ENCODE measurements at places on chromosomes 13 and 19.

DNA sequence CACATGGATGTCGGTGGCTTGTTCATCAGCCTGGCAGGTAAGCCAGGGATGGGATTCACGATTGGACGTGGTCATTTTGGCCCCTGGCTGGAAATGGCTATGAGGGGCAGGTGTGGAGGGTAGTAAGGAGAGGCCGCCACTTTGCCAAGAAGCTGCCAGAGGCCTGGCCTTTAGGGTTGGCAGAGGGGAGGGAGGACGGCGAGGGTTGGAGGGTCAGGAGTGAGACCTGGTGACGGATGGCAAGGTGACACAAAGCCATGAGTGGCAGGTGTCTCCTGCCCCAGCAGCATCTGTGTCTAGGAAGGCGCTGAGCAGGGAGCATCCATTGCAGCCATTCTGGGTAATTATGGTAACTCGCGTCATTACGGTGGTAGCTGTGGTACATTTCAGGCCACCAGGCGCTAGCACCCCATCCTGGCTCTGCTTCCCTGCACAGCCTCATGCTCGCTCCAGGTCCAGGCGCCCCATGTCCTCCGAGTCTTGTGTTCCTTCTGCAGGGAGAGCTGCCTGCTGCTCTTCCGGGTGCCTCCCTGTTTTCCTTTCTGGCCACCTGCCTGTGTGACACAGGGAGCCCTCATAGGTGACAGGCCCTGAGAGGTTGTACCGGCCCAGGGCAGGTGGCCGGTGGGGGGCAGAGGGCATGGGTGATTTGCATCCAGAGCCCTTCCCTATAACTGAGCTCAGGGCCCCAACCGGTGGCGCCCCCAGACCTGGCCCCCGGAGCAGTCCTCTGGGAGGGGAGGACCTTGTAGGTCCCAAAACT is 4.2 kb downstream of the SSBP4 start:
- no peak for DNase-seq

GRCh38 chr19:35712567-35713505 is 5.0 kb upstream of the KMT2B start:
- DNase-seq: no peak

GRCh38 chr13:72696579-72696978 is 30.9 kb downstream of the MZT1 start:
- DNase-seq: no peak

- no peak for DNase-seq
Observed at GRCh38 chr13:41791056-41791455, 169.9 kb downstream of the VWA8 start.

DNA sequence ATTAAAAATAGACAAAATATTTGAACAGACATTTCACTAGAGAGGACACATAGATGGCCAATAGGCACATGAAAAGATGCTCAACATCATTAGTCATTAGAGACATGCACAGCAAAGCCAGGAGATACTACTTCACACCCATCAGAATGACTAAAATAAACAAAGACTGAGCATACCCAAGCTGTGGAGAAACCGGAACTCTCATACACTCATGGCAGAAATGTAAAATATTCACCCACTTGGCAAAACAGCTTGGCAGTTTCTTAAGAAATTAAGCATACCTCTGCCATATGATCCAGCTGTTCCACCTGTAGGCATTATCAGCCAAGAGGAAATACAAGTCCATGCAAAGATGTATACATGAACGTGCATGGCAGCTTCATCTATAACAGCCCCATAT is 213.4 kb downstream of the TSHZ3 start:
- no peak for DNase-seq

- no peak for DNase-seq
Observed at GRCh38 chr19:5137571-5138124, 168.7 kb downstream of the KDM4B start.

DNA sequence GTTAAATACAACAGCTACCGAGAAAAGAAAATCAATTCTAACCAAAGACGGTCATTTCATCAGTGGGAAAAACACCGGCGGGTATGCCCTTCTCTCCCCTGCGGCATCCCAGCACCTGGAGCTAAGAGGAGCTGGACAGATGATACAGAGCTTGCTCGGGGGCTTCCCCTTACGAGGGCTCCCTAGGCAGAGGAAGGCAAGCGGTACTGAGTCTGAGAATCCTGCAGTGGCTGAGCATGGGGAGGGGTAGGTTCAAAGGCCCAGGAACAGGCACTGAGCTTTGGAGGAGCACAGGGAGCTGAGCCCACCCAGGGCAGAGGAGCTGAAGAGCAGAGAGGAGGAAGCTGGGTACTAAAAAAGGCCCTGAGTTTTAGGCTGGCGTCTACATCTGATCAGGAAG is 12.7 kb downstream of the STK24 start:
- DNase-seq: no peak

DNA sequence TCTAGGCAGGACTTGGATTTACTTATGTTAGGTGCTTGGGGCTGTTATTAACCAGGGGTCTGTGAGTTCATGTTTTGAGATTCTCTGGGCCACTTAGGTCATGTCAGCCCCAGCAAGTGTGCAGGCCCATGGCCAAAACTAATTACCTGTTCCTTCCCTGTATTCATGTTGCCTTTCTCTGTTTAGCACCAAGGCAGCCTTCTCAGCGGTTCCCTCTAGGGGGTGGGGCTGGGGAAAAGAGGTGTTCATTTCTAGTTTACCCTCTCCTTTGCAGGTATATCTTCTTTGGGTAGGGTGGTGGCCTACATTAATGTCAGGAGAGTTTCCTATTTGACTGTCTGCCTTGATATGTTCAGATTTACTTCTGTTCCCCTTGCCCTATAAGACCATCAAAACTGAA is 61.7 kb downstream of the PDS5B start:
- DNase-seq: no peak

DNA sequence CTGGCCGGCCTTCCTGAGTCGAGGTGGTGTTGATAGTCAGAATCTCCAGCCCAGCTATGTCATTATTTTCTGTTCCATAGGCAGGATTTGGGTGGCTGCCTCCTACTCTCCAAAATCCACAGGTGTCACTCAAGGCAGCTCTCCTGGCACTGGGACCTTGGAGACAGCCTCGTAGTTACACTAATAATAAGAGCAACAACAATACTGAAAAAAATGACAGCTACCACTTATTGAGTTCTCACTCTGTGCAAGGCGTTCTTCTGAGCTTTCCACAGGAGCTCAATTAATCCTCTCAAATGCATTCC is 12.2 kb upstream of the KLK12 start:
- no peak for DNase-seq

DNA sequence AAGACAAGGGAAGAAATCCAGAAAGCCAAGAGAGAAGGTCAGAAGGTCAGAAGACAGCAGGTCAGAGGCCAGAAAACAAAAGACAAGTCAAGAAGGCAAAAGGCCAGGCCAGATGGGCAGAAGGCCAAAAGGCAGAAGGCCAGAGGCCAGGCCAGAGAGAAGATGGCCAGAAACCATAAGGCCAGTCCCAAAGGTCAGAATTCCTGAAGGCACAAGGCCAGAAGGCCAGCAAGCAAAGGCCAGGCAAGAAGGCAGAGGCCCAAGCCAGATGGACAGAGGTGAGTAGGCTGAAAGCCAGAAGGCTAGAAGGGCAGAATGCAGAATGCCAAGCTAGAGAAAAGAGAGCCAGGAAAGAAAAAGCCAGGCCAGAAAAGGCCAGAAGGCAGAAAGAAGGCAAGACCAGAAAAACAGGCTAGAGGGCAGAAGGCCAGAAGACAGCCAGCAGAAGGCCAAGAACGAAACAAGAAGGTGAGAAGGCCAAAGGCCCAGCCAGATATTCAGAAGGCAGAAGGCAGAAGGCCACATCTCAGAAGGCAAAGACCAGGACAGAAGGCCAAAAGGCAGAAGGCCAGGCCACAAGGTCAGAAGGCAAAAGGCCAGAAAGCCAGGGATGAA is 186.3 kb downstream of the TUBA3C start:
- DNase-seq: no peak

DNA sequence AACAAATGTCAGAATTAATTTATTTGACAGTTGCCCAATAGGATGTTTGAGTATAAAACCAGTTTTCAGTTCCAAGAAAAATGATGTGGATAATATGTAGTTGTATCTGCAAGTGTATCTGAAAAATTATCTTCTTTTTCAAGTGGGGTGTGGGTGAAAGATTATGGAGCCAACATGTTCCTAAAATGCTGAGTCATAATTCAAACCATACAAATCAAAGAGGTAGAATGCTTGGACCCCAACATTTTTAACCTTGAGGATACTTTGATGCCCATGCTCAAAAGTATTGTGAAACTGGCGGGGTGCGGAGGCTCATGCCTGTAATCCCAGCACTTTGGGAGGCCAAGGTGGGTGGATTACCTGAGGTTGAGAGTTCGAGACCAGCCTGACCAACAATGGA is 54.0 kb upstream of the ZNF724 start:
- no peak for DNase-seq

- no peak for DNase-seq
Observed at GRCh38 chr13:90683711-90684131, 663.8 kb upstream of the MIR17HG start.

- peak; percentile 10 for DNase-seq
Observed at GRCh38 chr19:48713041-48713863, 6.3 kb downstream of the MAMSTR start.

GRCh38 chr13:43166644-43167457 is 143.5 kb downstream of the DNAJC15 start:
- DNase-seq: no peak

GRCh38 chr13:44108331-44108858 is 228.7 kb downstream of the LACC1 start:
- no peak for DNase-seq

GRCh38 chr13:98482476-98483444 is 94.1 kb downstream of the STK24 start:
- peak; percentile 52 for DNase-seq

DNA sequence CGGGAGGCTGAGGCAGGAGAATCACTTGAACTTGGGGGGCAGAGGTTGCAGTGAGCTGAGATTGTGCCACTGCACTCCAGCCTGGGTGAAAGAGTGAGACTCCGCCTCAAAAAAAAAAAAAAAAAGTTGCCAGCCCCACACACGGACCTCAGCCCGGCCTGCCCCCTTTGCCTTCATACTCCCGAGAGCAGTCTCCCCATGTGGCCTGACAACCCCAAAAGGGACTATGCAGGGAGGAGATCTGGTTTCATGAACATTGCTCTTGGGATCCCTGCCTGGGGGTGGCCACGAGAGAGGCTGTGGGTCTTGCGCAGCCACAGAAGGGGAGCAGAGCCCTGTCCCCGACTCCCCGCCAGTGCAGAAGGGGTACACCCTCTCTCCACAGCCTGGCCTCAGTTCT is 30.9 kb upstream of the ADGRE5 start:
- DNase-seq: no peak

GRCh38 chr19:13974073-13974472 is 21.8 kb downstream of the DCAF15 start:
- DNase-seq: no peak

- no peak for DNase-seq
Observed at GRCh38 chr19:6235031-6235951, 44.5 kb downstream of the MLLT1 start.

DNA sequence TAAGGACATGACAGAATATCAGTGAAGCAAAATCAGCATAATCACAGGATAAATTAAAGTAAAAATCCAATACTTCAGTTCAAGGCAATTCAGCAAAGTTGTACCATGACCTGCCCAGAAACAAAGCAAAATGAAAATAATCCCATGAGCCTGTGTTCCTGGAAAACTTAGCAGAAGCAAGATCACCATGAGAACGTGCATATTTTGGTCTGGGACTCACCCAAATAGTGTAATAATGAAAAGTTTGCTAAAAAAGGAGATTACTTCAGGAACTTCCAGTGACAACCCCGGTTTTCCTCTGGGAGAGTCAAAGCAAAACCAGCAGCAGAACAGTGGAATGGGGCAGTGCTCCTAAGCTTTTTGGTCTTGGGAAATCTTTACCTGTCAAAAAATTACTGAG is 14.9 kb upstream of the RPL21 start:
- no peak for DNase-seq

DNA sequence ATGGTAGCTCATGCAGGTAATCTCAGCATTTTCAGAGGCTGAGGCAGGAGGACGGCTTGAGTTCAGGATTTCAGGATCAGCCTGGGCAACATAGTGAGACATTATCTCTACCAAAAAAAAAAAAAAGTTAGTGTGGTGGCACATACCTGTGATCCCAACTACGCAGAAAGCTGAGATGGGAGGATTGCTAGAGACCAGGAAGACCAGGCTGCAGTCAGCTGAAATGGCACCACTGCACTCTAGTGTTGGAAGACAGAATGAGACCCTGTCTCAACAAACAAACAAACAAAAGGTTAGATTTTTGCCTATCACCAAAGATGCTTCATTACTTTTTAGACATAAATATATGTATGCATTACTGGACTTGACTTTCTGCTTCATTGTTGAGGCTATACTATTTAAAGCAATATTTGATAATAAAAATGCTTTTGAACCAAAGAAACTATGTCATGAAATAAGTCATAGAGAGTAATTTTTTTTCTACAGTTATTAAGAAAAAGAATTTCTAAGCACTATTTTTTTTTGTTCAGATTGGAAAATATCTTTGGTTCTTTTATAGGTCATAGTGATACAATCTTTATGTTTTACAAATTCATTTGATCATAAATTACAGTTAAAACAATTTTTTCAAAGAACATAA is 1180.1 kb upstream of the ATXN8OS start:
- DNase-seq: no peak

- no peak for DNase-seq
Observed at GRCh38 chr13:30545320-30545719, 72.4 kb upstream of the USPL1 start.

DNA sequence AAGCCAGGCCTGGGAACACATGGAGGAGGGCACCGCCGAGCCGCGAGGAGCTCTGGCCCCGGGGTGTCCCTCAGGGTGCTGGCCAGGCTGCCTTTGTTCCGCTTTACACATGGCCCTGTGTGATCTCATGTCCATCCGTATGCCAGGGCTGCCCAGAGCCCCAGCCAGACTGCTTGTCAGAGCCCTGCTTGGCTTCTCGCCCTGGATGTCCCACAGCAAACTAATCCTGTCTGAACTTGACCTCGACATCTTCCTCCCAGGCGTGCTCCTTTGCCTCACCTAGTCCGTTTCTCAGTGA is 14.3 kb downstream of the BCKDHA start:
- DNase-seq: peak; percentile 48

DNA sequence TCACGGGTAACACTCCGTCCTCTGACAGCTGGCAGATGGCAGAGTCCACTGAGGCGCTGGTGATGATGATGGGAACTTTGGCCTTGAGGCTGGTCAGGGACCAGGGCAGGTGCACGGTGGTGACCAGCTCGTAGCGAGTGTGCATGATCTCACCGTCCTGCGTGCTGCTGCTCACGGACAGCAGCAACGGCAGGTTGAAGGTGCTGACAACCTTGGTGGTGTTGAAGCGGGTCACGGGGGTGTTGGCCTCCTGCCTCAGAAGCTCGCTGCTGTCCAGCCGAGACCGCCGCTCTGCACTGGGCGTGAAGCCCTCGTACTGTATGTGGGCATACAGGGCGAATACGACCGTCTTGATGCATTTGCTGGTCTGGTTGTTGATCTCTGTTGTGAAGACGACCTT is 11.6 kb downstream of the ARRDC5 start:
- DNase-seq: no peak

DNA sequence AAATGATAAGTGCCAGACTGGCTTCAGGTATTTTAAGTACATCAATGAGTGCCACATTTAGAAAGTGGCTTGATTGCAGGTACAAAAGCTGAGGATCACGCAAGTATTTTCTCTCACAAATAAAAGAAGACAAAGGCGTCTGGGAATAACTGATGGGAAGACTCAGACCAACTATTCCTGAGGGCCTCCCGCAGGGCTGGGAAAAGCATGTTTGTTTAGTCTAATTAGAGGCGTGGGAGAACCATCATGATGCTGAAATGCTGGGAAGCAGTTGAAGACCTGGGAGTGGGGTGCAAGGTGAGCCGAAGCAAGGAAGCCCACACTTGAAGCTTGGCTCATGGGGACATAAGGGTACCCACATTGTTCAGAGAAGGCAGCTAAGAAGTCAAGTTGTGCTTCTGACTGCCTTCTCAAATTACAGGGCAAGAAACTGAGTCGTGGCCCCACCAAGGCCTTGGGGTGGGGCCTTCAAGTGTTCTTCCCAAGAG is 536.0 kb downstream of the MYO16 start:
- DNase-seq: no peak
